ENCODE measurements at places on chromosomes 7 and 10.
A peak's percentile ranks its signal among the peaks of the same experiment; 100 is the strongest.

GRCh38 chr7:33062023-33062781 is at the start of gene NT5C3A:
Gene NT5C3A, minus strand, starts transcription at chr7:33062776. Its CDS starts 71 bp downstream, at chr7:33062705.
- no peak for DNase-seq

GRCh38 chr10:102229810-102230263 is 3.7 kb downstream of the ELOVL3 start:
- DNase-seq, result peak; percentile 66

DNA sequence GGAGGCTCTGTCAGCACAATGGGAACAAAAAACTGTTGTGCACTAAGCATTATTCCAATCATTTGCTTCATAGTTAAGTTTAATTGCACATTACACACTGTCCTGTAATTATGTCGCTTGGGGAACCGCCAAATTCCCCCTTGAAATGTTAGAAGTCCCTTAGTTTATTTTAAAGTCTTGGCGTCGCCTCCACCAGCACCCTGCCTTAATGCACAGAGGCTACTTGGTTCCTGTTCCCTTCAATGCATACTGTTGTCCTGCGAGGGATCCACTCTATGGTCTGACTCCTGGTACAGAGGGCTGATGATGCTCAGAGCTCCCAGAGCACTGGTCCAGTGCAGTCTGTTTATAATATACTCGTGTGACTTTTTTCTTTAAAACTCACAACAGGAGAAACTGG is 330.7 kb downstream of the ELMO1 start:
- no peak for DNase-seq

GRCh38 chr10:26448706-26449435 is 10.7 kb downstream of the APBB1IP start:
- DNase-seq, result no peak

GRCh38 chr10:29554660-29555059 is 80.1 kb downstream of the SVIL start:
- DNase-seq, result no peak

- no peak for DNase-seq
These were observed 17.7 kb downstream of the TRIM4 start for GRCh38 chr7:99901581-99901980.

- DNase-seq, result no peak
These were observed 64.5 kb upstream of the ANKRD1 start for GRCh38 chr10:90985321-90985933.

All from kidney capillary endothelial cell (primary cell).